Common myeloid progenitor, CD34-positive (primary cell): ENCODE measurements at places on chromosomes 11 and 22.

GRCh38 chr11:83035070-83035854 is 36.4 kb downstream of the RAB30 start:
- no peaks in the 10 kb centered on the region for H3K27me3 ChIP-seq
- no peak overlapping the region for H3K4me3 ChIP-seq
- H3K36me3 ChIP-seq: no peaks in the 10 kb centered on the region
- no peak overlapping the region for H3K27ac ChIP-seq

GRCh38 chr11:102924851-102925380 is 30.6 kb downstream of the MMP13 start:
- no peak overlapping the region for H3K27ac ChIP-seq
- peaks cover 13% of the 10 kb centered on the region for H3K4me1 ChIP-seq
- no peak overlapping the region for H3K4me3 ChIP-seq
- H3K27me3 ChIP-seq: peaks cover 13% of the 10 kb centered on the region
- no peaks in the 10 kb centered on the region for H3K36me3 ChIP-seq
- peak; percentile 59 for DNase-seq

GRCh38 chr11:101448881-101449442 is 134.8 kb downstream of the TRPC6 start:
- H3K36me3 ChIP-seq: no peaks in the 10 kb centered on the region
- no peaks in the 10 kb centered on the region for H3K27me3 ChIP-seq
- no peak for DNase-seq
- no peak overlapping the region for H3K27ac ChIP-seq
- peaks cover 3% of the 10 kb centered on the region for H3K4me1 ChIP-seq

DNA sequence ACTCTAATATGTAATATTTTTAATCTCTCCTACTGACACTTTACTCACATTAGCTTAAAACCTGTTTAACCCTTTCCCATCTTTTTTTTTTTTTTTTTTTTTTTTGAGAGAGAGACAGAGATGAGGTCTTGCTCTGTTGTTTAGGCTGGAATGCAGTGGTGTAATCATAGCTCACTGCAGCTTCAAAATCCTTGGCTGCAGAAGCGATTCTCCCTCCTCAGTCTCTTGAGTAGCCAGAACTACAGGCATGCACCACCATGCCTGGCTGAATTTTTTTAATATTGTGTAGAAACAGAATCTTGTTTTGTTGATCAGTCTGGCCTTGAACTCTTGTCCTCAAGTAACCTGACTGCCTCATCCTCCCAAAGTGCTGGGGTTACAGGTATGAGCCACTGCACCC is 37.3 kb downstream of the PAMR1 start:
- H3K4me1 ChIP-seq: no peaks in the 10 kb centered on the region
- H3K36me3 ChIP-seq: no peaks in the 10 kb centered on the region
- H3K27ac ChIP-seq: no peak overlapping the region
- H3K27me3 ChIP-seq: peaks cover 21% of the 10 kb centered on the region
- H3K4me3 ChIP-seq: no peak overlapping the region

GRCh38 chr11:77468527-77468926 is 5.4 kb downstream of the PAK1 start:
- H3K4me3 ChIP-seq: no peak overlapping the region
- no peak for DNase-seq
- no peaks in the 10 kb centered on the region for H3K36me3 ChIP-seq

- no peak overlapping the region for H3K27ac ChIP-seq
- DNase-seq: no peak
- no peaks in the 10 kb centered on the region for H3K36me3 ChIP-seq
- peaks cover 21% of the 10 kb centered on the region for H3K4me1 ChIP-seq
These were observed 102.3 kb upstream of the PITPNB start for GRCh38 chr22:28021116-28021997.

DNA sequence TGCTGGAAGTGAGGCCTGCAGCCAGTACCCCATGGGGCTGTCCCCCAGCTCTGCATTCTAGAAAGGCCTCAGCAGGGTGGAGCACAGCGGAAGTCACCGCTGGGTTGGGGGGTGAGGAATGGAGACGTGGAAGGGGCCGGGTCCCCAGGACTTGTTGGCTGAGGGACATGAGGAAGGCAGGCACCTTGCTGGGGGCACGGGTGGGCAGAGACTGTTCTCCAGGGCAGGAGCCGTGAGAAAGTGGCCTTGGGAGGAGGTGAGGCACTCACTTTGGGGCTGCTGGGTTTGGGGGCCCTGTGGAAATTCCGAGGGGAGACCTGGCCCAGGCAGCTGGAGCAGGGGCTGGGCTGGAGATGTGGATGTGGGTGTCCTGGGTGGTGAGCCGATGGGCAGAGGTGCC is 5.0 kb downstream of the TNNI2 start:
- peaks cover 58% of the 10 kb centered on the region for H3K4me1 ChIP-seq
- peak overlapping the region; percentile 40 for H3K27ac ChIP-seq
- H3K36me3 ChIP-seq: no peaks in the 10 kb centered on the region

DNA sequence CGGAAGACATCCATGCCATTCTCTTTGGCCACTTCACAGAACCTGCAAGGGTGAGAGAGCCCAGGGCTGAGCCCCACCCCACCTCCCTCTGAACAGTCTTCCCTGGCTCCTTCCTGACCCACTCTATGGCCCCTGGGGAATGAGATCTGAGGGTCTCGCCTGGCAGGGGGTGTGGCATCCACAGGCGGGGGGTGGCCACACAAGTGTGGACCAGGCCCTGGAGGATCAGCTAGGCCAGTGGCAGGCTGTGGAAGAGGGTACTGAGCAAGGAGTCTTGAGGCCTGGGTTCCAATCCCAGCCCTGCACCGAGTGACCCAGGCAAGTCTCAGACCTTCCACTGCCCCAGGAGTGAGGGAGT is 5.6 kb upstream of the LRFN4 start:
- peaks cover 19% of the 10 kb centered on the region for H3K4me1 ChIP-seq
- H3K27ac ChIP-seq: no peak overlapping the region
- H3K27me3 ChIP-seq: no peaks in the 10 kb centered on the region
- H3K4me3 ChIP-seq: no peak overlapping the region
- H3K36me3 ChIP-seq: peaks cover 13% of the 10 kb centered on the region
